ENCODE measurements at places on chromosomes 2 and 18.

GRCh38 chr2:10356439-10356811 is 53.7 kb downstream of the HPCAL1 start:
- no peak for DNase-seq

- no peak for DNase-seq
Observed at GRCh38 chr2:69535817-69536241, 98.6 kb upstream of the NFU1 start.

GRCh38 chr2:96554293-96555145 is 18.0 kb downstream of the ARID5A start:
- DNase-seq, result peak; percentile 41

- no peak for DNase-seq
Observed at GRCh38 chr2:216887138-216887537, 27.3 kb upstream of the TNP1 start.

- DNase-seq, result no peak
Observed at GRCh38 chr18:22169889-22170420, 566 bp downstream of the GATA6 start.

GRCh38 chr2:161427664-161428587 is 11.8 kb downstream of the TBR1 start:
- DNase-seq, result no peak

DNA sequence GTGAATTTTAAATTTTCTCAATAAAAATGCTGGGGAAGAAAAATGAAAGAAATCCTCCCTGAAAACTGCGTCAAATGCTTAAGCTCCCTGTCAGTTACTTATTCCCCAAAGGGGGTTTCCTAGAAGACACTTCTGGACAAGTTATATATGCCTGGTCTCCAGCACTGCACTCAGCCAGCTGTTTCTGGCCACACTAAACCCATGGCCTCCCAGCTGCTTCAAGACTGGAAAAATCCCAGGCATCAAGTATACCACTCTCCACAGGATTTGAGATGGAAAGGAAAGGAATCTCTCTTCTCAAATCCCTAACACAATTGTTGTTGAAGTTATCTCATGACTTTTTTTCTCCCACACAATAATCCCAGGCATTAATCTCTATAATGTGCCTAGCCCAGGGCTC is 245.7 kb downstream of the NBAS start:
- no peak for DNase-seq

All from CMK (cell line).